ENCODE measurements at places on chromosomes 3 and 15. TPM values are rescaled to one million over a fixed set of nuclear protein-coding genes. Genes with fewer than 3 reads are reported as not detected.

Gene CPNE9
- not detected for total RNA-seq

Gene P3H2
- 335 TPM for total RNA-seq

Gene NR1I2
- total RNA-seq = 0.12 TPM

Gene ASB14
- total RNA-seq = not detected

Gene ERC2
- total RNA-seq = 0.14 TPM

Gene P4HTM
- total RNA-seq = 43.0 TPM

Gene RARB
- total RNA-seq = 5.0 TPM

Gene SLC22A14
- 0.35 TPM for total RNA-seq

Gene PCLAF
- total RNA-seq = 105 TPM

Gene ACKR4
- total RNA-seq = not detected

Gene IL5RA
- not detected for total RNA-seq

Gene PLAAT1
- total RNA-seq = 3.7 TPM

Gene RASL12
- 0.07 TPM for total RNA-seq

Gene TLR9
- total RNA-seq = not detected

Gene ROPN1B
- not detected for total RNA-seq

DNA sequence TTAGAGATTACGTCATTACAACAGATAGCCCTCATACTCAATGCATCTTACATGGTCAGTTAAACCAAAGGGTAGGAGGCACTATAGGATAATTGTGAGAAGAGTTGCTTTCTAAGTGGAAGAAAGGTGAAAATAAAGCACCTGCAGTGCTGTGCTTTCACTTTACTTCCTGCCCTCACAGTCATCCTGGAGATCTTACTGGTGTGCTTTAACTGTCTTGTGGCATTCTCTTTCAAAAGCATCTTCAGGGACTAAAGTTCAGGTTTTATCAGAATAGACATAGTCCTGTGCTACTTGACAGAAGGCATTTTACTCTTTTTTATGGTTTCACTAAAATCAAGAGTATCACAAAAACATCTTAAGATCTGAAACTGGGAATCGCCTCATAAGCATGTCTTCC lies 286.6 kb downstream of the ZBTB20 start:
- no peak for DNase-seq

DNA sequence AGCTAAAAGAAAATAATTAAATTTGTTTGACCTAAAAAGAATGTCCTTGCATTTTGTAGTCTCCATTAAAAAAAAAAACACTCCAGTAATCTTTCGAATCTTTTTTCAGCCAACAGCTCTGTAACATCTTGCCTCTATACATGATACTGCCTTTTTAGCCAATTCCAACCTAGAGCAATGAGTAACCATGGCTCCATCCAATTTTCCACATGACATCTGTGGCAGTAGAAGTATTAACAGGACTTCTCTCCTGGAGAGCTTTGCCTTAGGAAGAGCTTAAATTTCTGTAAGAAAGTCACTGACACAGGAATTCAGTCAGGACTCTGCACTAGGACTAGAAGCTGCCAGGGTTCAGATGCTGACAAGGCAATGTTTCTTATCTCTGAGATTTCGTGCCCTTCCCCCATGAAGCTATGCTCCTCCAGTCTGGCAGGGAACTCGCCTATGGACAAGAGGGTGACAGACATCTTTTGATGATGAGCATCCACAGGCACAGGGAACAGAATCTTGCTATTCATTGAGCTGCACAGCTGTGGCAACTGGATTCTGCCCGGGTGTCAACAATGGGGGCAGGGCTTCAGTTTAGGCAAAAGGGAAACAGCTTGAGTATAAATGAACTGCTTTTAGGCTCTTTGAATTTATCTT lies 81.8 kb downstream of the ALCAM start:
- no peak for DNase-seq

GRCh38 chr3:188938999-188939398 lies 232.8 kb upstream of the TPRG1 start:
- DNase-seq = no peak

GRCh38 chr3:9183811-9184460 lies 65.5 kb downstream of the SRGAP3 start:
- DNase-seq = no peak

GRCh38 chr3:46400846-46401245 lies 6.0 kb downstream of the CCR5AS start:
- DNase-seq = no peak

DNA sequence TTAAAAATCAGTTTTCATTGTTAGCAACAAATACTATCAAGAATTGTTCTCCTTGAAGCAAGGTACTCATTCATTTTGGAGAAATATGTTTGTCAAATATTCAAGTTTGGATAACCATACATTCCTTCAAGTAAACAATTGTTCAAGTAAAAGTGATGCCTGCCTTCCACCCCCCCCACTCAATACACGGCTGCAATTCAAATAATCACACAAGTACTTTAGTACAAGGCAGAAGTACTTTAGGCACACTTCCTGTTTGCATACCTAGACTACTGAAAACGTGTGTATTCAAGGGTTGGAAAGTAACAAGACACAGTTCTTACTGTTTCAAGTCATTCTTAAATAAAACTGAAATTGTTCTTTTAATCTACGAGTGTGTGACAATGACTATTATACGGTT lies 45.4 kb downstream of the TJP1 start:
- no peak for DNase-seq

GRCh38 chr3:13947912-13948311 lies 68.0 kb upstream of the WNT7A start:
- DNase-seq = no peak

- no peak for DNase-seq
These were observed 25.1 kb downstream of the SLC24A5 start for GRCh38 chr15:48145923-48146322.

- no peak for DNase-seq
These were observed 386.9 kb downstream of the FEZF2 start for GRCh38 chr3:61986473-61986872.

GRCh38 chr3:27606537-27606936 lies 115.6 kb downstream of the EOMES start:
- DNase-seq = no peak

DNA sequence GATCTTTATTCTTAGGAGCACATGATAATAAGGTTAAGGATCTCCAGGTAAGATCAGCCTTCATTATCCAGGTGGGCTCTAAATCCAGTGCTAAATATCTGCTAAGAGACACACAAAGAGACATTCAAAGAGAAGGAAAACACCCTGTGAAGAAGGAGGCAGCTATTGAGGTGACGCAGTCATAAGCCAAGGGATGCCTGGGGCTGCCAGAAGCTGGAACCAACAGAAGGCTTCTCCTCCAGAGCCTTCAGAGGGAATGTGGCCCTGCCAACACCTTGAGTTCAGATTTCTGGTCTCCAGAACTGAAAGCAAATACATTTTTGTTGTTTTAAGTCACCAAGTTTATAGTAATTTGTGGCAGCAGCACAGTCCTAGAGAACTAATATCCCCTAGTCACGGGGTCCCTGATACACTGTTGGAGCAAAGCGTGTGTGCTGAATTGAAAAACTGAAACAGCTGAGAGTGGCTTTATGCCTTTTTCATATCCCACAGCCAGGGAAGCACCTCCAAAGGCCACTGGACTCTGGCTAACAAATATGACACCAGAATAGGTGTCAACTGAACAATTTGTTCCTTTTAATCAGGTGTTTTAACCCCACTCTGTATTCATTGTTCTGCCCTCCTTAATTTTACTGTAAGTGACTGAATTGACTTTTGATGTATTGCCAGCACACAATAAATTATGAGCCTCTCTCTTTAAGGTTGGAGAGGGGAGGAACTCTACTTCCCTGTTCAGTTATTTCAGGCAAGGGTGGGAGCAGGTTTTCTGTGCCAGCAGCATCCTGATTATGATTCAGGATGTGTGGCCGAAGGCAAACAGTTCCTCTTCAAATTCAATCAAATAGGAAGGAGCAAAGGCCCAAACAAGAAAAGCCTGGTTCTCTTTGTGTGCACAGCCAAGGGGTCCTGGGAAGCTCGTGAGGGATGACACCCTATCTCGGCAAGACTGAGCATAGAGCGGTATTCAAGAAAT lies 151.8 kb upstream of the HES1 start:
- DNase-seq = no peak

DNA sequence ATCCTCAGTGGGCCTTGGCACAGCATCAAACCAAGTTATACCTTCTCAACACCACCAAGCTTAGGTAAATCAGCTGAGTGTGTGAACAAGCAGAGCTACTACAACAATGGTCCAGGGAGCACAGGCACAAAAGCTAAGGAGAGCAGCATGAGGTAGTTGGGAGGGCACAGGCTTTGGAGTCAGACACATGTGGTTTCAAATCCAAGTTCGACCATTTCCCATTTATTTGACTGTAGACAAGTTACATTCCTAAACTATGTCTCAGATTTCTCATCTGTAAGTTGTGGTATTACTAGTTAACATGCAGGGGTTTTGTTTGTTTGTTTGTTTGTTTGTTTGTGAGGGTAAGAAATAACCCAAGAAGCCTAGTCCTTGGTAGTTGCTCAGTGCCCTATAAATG lies 46.9 kb downstream of the MLH1 start:
- DNase-seq = no peak

DNA sequence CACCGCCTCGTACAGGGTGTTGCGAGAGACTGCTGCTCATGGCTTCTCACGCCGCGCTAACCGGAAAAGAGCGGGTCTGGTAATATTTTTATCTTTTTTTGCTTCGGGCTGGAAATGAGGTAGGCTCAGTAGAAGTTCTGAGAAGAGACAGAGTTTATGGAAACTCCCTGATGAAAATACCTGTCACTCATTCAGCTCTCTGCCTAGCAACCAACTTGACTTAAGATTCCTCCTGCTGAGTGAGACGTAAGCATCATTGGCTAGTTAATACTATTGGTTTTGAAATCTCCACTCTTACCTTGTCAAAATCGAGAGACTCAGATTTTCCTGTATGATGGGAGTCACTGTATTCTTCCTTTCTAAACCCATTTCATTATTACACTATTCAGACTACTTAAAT lies 181.7 kb downstream of the PTPRG start:
- DNase-seq = no peak

DNA sequence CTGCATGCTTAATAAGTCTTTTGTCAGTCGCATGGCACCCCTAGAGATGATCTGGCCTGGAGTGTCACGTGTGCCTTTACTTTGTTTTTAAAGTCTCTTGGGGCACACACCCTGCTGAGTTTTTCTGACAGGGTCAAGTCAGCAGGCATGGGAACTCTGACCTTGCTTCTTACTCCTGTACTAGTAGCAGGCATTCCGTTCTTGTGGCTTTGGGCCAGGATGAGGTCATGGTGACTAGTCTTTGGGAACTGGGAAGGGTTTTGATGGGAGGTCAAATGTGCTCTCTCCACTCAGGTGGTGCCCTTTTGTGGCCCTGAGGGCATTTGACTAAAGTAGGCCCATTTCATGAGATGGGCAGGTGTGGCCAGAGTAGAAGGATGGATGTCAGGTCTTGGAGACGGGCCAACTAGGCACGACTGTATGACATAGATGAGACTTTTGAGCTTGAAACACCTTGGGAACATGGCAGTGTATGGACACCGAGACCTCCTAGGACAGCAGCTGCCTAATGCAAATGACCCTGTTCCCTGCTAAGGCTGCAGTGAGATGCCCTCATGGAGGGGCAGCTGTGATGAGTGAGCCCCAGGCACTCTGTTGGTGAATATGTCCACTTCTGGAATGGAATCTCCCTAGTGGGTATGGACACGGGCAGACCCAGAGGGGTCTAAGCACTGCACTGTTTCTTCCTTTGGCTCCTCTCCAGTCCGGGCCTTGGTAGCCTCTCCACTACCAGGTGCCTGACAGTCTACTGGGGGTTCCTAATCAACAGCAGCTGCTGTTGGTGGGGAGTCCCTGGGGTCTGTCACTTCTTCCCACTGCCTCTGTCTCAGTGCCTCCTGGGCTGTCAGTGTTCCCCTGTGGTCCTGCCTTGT lies 16.4 kb downstream of the SRPRB start:
- DNase-seq = peak; percentile 54

DNA sequence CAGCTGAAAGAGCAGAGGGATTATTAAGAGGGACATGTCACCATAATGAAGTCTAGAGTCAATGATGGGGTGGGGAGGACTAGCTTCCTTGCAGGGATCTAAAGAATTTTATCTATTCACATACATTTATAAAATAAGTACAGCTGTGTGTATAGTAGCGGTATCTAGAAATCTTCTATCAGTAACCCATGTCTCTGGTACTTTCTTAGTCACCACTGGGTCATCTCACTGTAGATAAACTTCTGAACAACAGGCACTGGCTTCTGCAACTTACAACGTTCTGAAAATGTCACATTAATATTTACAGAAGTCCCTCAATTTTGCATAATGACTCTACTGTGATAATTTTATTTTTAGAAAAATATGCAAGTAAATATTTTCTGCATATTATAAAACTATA lies 401.7 kb downstream of the TBC1D5 start:
- no peak for DNase-seq

GRCh38 chr3:117017135-117017894 lies 307.7 kb downstream of the TUSC7 start:
- DNase-seq = no peak

DNA sequence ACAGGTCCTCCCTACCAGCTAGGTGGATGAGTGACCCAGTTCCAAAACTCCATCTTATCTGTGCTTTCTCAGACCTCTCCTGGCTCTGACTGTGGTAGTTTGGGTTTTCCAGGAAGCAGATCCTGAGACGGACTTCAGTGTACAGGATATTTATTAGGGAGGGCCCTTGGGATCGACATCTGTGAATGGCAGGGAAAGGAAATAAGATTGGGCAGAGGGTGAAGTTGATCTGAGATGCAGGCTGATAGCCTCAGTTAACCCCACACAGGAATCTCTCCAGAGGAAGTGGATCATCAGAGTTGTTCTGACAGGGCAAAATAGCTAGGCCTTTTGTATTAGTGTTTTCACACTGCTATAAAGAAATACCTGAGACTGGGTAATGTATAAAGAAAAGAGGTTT lies 16.7 kb upstream of the MAPK6 start:
- DNase-seq = no peak

DNA sequence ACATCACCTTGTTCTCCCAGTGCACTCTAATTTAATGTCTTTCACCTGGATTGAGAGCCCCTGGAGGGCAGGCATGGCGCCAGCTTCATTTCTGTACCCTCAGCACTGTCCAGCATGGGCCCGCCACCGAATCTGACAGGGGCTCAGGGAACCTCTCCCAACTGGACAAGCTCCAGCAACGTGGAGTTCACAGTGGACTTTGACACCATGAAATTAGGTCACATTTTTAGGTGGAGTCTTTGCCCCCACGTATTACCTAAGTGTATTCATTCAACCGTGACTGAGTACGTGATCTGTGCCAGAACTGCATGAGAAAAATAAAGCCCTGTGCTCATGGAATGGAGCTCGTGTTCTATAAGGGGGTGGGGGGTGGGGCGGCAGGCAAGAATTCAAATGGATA lies 94.1 kb upstream of the ATP2B2 start:
- no peak for DNase-seq

DNA sequence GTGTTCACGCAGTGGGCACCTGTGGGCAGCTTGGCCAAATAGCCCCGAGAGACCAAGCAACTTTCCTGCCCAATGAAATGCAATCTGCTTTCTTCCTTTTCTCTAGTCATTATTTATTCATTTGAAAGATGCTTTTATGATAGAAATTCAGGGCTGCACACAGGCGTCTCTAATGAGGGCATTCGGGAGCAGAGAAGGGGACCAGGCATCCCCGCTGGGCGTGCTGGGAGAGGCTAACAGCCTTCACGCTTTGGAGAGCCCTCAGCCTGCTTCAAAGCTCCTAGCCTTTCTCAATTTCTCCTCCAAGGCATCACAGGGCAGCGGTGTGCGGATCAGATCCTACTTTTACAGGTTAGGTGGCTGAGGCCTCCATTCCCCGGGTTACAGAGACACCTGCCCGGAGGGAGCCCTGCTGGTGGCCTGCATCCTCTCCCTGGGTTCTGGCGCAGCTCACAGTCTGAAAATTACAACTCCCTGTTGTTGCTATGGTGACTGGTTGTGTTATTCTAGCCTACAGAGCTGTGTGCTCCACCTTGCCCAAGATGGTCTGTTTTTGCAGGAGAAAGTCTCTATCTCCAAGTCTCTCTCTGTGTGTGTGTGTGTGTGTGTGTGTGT lies 21.8 kb upstream of the KLF13 start:
- DNase-seq = no peak
